ENCODE measurements at places on chromosomes 2 and 18. TPM values are rescaled to one million over a fixed set of nuclear protein-coding genes. Genes with fewer than 3 reads are reported as not detected.
A peak's percentile ranks its signal among the peaks of the same experiment; 100 is the strongest.

- no peaks in the 10 kb centered on the region for H3K36me3 ChIP-seq
- H3K4me1 ChIP-seq: peaks cover 53% of the 10 kb centered on the region
- peak within 1 kb of the TSS; percentile 58 for H3K4me3 ChIP-seq
- peak within 1 kb of the TSS; percentile 84 for H3K27ac ChIP-seq
Observed at GRCh38 chr2:33476131-33476792, at the start of gene RASGRP3. Gene RASGRP3, plus strand, starts transcription at chr2:33476649. Its CDS starts 38,488 bp downstream, at chr2:33515137.

GRCh38 chr2:10159581-10160131, 37.1 kb downstream of the RRM2 start:
- no peaks in the 10 kb centered on the region for H3K36me3 ChIP-seq
- no peaks in the 10 kb centered on the region for H3K27me3 ChIP-seq
- no peak overlapping the region for H3K4me3 ChIP-seq
- peak; percentile 61 for DNase-seq
- H3K27ac ChIP-seq: no peak overlapping the region
- H3K4me1 ChIP-seq: no peaks in the 10 kb centered on the region

DNA sequence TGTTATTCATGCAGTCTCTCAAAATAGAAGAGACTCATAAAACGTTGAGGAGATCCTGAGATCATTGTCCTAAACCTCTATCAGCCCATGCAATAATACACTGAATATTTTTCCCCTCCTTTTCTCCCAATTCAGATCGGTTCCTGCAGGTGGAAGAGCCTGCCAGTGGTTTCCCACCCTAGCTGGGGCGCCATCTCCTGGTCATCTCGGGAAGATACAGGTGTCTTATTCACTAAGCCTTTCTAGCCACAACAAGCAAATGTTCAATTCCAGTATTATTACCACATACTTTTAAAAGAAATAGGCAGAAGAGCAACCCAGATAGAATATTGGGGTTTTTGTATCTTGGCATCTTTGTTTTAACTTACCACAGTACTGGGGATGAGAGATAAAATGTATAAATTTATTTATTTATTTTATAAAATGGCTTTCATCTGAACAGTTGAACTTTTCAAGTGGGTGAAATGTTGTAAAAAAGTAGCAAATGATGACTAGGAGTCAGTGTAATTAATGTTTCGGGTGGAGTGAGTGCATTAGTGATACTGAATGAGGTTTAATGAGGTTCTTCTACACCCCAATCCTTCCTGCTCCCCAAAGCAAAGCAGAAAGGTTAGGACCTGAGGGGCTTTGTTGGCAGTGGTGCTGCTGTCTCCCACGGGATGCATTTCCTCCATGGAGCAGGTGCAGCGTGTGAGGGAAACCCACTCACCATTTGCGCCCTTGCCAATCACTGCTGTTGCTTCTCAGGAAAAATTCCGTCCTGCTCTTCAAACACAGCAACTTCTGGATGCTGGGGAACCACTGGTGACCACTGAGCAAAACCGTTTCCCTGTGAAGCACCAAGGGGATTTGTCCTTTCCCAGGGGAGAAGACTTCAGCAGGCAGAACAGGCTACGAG, 147.1 kb upstream of the FHL2 start:
- H3K4me3 ChIP-seq: no peak overlapping the region
- H3K4me1 ChIP-seq: peaks cover 8% of the 10 kb centered on the region
- H3K36me3 ChIP-seq: no peaks in the 10 kb centered on the region
- DNase-seq: peak; percentile 84

The GPR45 gene
- not detected for total RNA-seq

The PLEKHM3 gene
- 19.1 TPM for total RNA-seq
